Right cardiac atrium (tissue), 5 donors: ENCODE measurements at places on chromosomes 2 and 18. TPM values are rescaled to one million over a fixed set of nuclear protein-coding genes. Genes with fewer than 3 reads are reported as not detected.

Gene PXDN
- total RNA-seq = 18.7 TPM

Gene CHST10
- 21.9 TPM for total RNA-seq

Gene CABYR
- 0.26 TPM for total RNA-seq

Gene MARS2
- total RNA-seq = 4.6 TPM

Gene TNFAIP6
- 0.57 TPM for total RNA-seq

Gene KLHL30
- total RNA-seq = 28.9 TPM

Gene MAPK4
- total RNA-seq = 41.1 TPM

Gene MYOM1
- total RNA-seq = 337 TPM

Gene VSNL1
- total RNA-seq = 39.3 TPM

Gene RNU2-63P
- not detected for total RNA-seq

Gene FAP
- 0.29 TPM for total RNA-seq

Gene UGT1A10
- total RNA-seq = not detected

Gene XDH
- total RNA-seq = not detected

Gene RAB12
- 89.0 TPM for total RNA-seq

Gene CREG2
- total RNA-seq = 0.38 TPM

Gene TMEM185B
- total RNA-seq = 23.5 TPM

Gene CYP27C1
- total RNA-seq = 0.29 TPM

Gene SERPINB11
- total RNA-seq = not detected

Gene PSMA8
- not detected for total RNA-seq

Gene DYNAP
- not detected for total RNA-seq

Gene SH2D6
- 0.75 TPM for total RNA-seq

Gene UNC50
- 29.4 TPM for total RNA-seq

Gene CRACDL
- total RNA-seq = 4.9 TPM

Gene ARID5A
- total RNA-seq = 16.9 TPM

Gene FBXO36
- 1.2 TPM for total RNA-seq

Gene MC2R
- not detected for total RNA-seq

Gene LIPG
- total RNA-seq = 0.26 TPM
